ENCODE measurements at places on chromosomes 2 and 18.

DNA sequence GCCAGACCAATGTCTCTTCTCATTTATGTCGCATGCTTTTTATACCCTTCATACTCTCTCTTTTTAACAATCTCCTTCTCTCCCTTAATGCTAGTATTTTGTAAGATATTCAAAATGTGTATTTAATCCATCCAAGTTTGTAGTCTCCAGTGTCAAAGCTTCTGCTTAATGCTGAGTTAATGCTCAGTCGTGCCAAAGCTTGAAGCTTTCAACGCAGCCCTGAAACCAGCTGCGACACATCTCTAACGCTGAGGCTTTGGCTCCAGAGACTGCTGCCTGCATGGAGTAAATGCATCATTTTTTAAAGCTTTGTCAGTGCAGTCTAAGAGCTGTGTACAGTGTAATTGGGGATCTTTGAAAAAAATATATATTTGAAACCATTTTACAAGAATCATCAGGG lies 2108.8 kb upstream of the PIK3C3 start:
- DNase-seq: no peak

DNA sequence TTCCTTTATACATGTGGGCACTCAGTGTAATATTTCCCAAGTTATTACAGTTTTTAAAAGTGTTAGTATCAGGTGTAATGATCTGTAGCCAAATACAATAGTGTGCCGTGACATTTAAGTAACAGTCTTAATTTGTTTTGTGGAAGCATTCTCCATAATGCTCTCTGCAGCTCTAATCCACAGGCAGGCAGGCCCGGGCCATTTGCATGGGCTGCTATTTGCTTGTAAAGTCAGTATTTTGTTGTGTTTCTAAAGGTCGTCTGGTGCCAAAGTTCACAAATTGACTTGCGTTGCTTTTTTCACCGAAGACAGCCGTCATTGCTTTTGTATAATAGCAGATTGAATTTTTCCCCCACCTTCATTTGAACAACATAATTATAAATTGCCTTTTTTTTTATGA lies 153.0 kb downstream of the GBX2 start:
- DNase-seq: no peak

- no peak for DNase-seq
Observed at GRCh38 chr2:84874381-84875212, 6.3 kb downstream of the TRABD2A start.

DNA sequence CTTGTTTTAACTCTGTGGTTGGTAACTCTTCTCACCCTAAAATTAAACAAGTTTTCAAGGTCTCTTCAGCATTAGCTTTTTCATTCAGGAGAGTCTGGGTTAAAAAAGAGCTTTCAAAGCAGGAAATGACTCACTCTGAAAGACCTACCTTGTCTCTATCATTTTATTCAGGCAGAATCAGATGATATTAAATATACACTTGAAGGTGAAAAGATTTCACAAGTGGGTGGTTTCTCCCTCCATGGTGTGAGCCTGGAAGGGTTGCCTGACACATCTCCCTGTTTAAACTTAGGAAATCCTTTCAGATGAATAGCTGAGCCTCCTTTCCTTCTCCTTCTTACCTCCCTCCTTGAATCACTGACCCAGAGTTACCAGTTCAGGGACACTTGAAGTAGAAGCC lies 1402.0 kb upstream of the PIK3C3 start:
- no peak for DNase-seq

- no peak for DNase-seq
Observed at GRCh38 chr2:60867848-60868247, 13.5 kb upstream of the REL start.

DNA sequence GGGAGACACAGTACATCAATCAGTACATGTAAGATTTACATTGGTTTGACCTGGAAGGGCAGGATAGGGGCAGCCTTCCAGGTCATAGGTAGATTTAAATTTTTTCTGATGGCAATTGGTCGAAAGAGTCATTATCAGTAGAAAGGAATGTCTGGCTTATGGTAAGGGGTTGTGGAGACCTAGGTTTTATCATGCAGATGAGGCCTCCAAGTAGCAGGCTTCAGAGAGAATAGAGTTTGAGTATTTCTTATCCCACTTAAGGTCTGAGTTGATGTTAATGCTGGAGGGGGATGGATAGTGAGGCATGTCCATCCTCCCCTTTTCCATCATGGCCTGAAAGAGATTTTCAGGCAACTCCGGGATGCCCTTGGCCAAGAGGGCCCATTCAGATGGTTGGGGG lies 60.7 kb downstream of the SPTBN1 start:
- DNase-seq: no peak

DNA sequence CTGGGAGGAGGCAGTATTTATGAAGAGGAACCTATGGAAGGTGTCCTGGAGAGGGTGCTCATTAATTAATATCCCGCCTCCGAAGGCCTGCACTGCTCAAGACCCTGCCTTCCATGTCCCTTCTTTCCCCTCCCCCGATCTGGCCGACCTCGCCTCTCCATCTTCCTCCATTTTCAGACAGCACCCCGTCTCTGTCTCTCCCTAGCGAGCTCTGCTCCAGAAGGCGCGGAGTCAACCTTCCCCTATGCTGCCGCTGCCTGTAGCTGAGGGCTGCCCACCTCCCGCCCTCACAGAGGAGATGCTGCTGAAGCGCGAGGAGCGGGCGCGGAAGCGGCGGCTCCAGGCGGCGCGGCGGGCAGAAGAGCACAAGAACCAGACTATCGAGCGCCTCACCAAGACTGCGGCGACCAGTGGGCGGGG lies 1.1 kb upstream of the WBP1 start:
- no peak for DNase-seq

- DNase-seq: no peak
Observed at GRCh38 chr18:59659508-59660170, 37.6 kb downstream of the CCBE1 start.

DNA sequence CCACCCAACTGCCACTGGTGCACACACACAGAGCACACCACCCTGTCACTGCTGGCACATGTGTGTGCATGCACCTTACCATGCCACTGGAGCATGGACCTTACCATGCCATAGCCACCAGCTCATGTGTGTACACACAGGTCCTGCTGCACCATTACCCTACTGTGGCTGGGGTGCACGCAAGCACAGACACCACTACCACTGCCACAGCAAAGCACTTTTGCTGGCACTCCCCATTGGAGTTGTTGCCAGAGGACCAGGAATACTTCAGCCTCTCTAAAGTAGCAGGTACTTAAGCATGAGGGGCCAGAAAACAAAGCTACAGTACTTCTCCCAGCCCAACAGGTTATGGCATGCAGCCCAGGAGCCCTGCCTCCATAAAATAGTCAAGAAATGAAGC lies 404.8 kb downstream of the MBD2 start:
- no peak for DNase-seq

- DNase-seq: no peak
Observed at GRCh38 chr2:184520441-184520840, 77.9 kb upstream of the ZNF804A start.

DNA sequence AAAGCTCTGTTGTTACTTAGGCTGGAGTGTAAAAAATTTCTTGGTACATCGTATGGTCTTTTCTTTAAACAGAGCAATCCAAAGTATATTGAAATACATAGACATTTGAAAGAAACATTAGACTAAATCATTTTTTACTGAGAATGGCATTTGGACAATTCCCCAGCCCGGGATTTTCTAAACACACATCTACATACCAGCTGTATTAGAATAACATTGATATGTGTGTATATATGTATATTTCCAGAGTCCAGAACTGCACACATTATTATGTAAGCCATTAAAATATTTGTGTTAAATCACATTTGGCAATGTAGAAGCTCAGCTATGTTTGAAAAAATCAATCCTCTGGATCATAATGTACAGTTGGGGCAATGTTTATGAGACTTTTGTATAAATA lies 1853.6 kb upstream of the LRRTM1 start:
- DNase-seq: no peak

DNA sequence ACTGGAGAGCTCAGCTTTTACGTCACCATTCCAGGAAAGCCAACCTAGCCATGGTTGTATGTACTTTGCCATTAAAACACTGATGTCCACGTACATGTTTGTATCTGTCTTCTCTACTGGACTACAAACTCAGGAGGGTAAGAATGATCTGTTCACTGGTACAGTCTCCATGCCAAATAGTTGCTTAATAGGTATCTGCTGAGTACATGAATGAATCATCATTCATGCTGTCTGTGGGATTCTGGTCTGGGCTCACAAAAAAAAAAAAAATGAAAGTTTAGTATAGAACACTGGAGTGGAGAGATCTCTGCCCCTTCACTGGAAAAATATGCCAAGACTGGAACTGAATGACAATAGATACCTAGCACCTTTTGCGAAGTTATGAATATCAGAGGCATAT lies 102.6 kb upstream of the ITGA4 start:
- DNase-seq: peak; percentile 43

DNA sequence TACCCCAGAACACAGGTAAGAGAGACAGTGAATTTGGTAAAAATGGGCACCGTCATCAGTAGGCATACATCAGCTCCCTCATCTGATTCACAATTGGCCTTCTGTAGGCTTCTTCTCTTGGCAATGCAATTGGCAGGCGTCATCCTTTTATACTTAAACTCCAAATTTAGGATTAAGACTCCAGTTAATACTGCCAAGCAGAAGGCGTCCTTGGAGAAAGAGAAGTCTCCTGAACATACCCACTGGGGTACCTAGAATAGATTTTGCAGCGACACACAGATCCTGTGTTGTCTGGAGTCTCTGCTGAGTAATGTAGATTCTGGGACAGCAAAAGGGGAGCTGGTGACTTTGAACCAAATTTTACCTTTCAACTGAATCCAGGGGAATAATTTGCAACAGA lies 592 bp upstream of the METAP1D start:
- no peak for DNase-seq

- no peak for DNase-seq
Observed at GRCh38 chr2:8162552-8162951, 519.3 kb upstream of the ID2 start.

DNA sequence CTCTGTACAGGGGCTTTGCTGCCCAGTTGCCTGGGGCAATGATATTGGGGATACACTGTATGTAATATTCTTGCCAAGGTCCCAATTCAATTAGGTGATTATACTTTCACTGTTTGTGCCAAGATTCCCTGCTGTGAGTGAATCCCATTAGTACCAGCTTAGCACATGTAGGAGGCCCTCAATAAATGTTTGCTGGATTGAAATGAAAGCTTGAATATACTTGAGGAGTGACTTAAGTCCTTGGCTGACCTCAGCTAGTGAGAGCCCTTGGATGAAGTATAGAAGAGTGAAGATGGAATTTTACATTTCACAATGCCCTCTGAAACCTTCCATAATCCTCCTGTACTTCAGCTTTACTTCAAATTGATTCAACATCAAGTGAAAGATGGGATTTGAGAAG lies 102.9 kb downstream of the GATA6 start:
- DNase-seq: no peak

- DNase-seq: no peak
Observed at GRCh38 chr2:240814280-240814679, 5.7 kb downstream of the KIF1A start.

GRCh38 chr2:68717305-68717661 lies 17.3 kb upstream of the ARHGAP25 start:
- no peak for DNase-seq

DNA sequence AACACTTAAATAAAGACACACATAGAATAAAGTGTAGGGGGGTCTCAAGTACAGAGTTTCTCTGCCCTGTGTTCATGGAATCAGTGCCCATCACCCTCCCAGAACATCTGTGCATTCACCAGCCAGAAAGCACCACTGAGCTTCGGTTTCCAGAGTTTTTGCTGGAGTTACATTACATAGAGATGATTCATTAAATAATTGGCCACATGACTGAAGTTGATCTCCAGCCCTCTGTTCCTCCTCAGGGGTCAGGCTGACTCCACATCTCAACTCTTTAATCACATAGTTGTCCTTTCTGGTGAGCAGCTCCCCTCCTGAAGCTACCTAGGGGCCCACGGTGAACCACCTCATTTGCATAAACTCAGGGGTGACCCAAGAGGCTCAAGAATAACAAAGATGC lies 129.8 kb downstream of the METTL4 start:
- no peak for DNase-seq

- DNase-seq: no peak
Observed at GRCh38 chr18:63177919-63178821, 141.4 kb downstream of the BCL2 start.

DNA sequence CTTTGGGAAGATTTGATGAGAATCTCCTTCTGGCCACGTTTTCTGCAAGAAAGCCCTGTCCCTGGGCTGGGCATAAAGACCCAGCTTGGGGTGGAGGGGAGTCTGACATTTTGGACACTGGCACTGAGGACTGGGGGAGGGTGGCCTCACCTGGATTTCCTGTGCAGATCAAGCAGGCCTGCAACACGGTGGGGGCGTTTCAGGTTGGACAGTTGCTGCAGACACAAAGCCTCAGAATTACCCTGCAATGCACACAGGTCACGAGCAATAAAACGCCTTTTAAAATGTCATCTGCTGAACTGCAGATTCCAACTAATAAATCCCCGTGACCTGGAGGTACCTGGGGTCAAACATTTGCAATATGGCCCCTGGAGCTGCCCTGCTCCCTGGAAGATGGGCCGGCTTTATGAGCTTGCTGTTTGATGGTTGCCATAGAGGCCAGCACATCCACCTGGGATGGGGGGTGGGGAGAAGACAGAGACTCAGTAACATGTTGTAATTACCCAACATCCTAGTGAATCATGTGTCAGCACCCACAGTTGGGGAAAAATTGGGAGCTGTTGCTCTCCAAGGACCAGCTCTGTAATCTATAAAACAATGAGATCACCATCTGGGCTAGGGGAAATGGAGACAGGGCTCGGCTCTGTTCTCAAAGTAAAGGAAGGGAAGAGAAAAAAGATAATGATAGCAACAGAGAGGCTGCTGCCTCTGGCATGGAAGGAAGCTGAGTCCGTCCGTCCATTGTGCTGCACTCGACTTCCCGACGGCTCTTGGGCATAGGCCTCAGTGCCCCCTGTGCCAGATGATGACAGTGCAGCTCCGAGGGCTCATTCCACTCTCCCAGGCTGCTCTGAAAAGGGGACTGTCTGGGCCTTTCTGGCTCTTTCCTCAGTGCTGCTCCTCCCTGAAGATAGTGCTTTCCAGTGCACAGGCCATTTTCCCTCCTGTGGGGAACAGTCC lies 340.3 kb downstream of the CYRIA start:
- no peak for DNase-seq

- DNase-seq: no peak
Observed at GRCh38 chr2:1238598-1239138, 174.6 kb upstream of the TPO start.

DNA sequence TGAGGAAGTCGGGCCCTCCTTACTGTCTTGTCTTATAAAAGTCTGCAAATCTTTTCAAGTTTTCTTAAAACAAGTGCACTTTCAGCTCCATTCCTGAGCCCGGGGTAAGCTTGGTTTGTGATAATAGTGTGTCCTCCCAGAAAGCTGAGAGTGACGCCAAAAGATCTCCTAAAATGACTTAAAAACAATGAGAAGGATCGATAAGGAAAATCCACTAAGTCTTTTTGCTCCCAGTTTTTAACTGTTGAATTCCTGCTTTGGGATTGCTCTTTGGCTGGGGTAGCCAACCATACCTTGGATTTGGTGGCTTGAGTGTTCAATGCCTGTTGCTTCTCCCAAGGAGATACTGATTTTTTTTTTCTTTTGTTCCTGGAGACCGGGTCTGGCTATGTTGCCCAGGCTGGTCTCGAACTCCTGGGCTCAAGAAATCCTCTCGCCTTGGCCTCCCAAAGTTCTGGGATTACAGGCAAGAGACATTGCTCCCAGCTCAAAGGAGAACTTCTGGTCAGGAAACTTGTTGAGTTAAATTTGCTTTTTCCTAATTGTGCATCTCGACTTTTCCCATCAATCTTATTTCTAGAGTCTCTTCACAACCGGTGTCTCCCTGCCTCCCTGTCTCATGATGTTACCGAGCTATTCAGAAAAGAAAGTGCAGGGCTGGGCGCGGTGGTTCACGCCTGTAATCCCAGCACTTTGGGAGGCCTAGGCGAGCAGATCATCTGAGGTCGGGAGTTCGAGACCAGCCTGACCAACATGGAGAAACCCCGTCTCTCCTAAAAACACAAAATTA lies 3.0 kb downstream of the TGIF1 start:
- DNase-seq: no peak

All from ACHN (cell line).